ENCODE measurements at places on chromosomes 6 and 20. TPM values are rescaled to one million over a fixed set of nuclear protein-coding genes. Genes with fewer than 3 reads are reported as not detected.

DNA sequence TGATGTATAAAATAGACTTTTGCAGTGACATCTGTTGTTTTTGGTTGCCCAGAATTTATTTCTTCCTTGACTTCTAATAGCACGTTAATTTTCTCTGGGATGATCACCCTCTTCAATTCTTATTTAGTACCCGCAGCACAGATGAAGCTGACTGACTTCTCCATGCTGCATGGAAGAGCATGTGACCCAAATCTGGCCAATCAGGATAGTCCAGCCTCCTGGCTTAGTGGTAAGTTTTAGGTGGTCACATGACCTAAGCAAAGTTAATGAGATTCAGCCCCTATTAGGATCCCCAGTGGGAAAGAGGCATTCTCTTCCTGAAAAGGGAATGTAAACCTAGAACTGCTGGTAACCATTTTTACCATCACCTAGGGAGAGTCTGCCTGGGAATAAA, 13.8 kb upstream of the SIRT5 start:
- DNase-seq: no peak

- no peak for DNase-seq
These were observed 155.1 kb downstream of the BTBD9 start for GRCh38 chr6:38484656-38485055.

- no peak for DNase-seq
These were observed 177.7 kb upstream of the SNX9 start for GRCh38 chr6:157645201-157645795.

GRCh38 chr6:36329798-36330291, 6.8 kb downstream of the BNIP5 start:
- DNase-seq: no peak

Gene PPP1R16B
- 0.04 TPM for total RNA-seq

Gene GMPR
- total RNA-seq: not detected

Measured in Karpas-422 (cell line).